ENCODE measurements at places on chromosomes 2 and 18. TPM values are rescaled to one million over a fixed set of nuclear protein-coding genes. Genes with fewer than 3 reads are reported as not detected.

The RFTN2 gene
- 8.3 TPM for total RNA-seq

The BCL2 gene
- total RNA-seq, result 0.70 TPM

The ERFE gene
- total RNA-seq, result 1.5 TPM

The DQX1 gene
- 1.1 TPM for total RNA-seq

The SFTPB gene
- not detected for total RNA-seq

The INHA gene
- total RNA-seq, result 11.4 TPM

The CD28 gene
- not detected for total RNA-seq

The WDR35 gene
- total RNA-seq, result 6.9 TPM

The MYO7B gene
- total RNA-seq, result not detected

The RNF138 gene
- total RNA-seq, result 54.8 TPM

The PLA2R1 gene
- 0.09 TPM for total RNA-seq

The LRRC30 gene
- not detected for total RNA-seq

The EDAR gene
- total RNA-seq, result not detected

The RGPD3 gene
- total RNA-seq, result 0.45 TPM

The CERKL gene
- total RNA-seq, result 0.15 TPM

The BARD1 gene
- total RNA-seq, result 18.8 TPM

The NEU2 gene
- not detected for total RNA-seq

GRCh38 chr2:6564326-6564725 lies 301.4 kb downstream of the CMPK2 start:
- DNase-seq, result no peak

- DNase-seq, result peak; percentile 52
Measured at GRCh38 chr2:169452080-169452479, 27.2 kb upstream of the BBS5 start.

GRCh38 chr2:165407466-165407865 lies 62.0 kb upstream of the CSRNP3 start:
- DNase-seq, result no peak

DNA sequence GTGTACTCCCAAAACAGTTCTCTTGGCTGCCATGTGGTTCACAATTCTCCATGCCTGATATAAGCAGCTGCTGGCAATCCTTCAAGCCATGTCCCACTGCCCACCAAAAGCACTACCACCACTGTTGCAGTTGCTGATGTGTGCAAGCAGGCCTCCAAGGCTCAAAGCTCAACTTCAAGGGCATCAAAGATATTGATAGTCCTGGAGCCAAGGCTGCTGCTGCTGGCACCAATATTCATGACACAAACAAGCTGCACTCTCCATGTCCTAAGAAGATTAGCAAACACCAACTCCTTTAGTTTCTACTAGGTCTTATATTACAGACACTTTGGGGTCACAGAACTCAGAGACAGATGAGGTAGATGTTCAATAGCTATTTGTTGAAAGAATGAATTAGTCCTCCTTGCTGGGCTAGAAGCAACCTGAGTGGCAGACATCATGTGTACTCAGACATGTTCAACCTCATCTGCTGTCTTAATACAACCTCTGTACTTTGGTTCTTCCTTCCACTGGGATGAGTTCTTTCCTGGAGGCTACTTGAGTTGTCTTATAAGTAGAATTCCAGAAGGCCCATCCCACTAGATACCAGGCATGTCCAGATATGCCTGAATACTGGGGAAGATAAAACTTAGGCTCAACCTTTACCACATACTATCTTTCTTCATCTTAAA lies 104.5 kb upstream of the UGP2 start:
- no peak for DNase-seq

DNA sequence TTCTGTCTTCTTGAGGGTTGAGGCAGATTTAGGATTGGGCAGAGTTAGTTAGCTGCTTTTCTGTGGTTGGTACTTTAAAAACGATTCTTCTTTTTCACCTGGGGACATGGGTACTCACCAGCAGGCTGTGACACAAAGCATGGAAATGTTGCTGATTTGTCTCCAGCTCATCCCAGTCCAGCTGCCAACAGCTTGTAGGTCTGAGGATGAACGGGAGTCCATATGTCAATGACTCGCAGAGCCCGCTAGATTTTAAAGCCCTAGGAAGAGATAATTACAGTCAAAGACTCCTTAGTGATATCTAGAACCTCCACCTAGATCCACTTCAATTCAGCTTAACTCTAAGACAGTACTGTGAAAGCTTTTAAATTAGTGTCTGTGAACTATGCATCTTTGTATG lies 20.8 kb downstream of the DOK1 start:
- no peak for DNase-seq

- peak; percentile 52 for DNase-seq
Measured at GRCh38 chr18:8661754-8662559, 43.4 kb upstream of the MTCL1 start.

GRCh38 chr18:27447451-27447881 lies 262.4 kb upstream of the CHST9 start:
- no peak for DNase-seq

GRCh38 chr18:6837904-6838303 lies 108.4 kb downstream of the ARHGAP28 start:
- DNase-seq, result peak; percentile 1

DNA sequence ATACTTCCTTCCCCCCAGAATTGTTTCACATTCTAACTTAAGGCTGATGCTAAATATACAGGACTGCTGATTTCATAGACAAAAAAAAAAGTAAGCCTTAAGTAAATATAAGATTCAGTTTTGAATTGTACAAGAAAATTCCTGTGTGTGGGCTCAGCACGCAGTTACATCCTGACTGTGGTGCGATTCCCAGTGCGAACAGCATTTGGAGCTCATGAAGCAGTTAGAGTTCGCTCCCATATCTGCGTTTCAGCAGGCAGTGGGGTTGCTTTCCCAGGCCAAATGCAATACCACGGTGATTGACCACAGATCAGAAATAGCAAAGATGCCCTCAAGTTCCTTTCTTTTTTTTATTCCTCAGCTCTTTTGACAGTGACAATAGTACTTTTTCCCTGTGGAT lies 75.6 kb downstream of the SATB2 start:
- DNase-seq, result peak; percentile 4

GRCh38 chr2:28164280-28164801 lies 228.3 kb upstream of the FOSL2 start:
- no peak for DNase-seq

DNA sequence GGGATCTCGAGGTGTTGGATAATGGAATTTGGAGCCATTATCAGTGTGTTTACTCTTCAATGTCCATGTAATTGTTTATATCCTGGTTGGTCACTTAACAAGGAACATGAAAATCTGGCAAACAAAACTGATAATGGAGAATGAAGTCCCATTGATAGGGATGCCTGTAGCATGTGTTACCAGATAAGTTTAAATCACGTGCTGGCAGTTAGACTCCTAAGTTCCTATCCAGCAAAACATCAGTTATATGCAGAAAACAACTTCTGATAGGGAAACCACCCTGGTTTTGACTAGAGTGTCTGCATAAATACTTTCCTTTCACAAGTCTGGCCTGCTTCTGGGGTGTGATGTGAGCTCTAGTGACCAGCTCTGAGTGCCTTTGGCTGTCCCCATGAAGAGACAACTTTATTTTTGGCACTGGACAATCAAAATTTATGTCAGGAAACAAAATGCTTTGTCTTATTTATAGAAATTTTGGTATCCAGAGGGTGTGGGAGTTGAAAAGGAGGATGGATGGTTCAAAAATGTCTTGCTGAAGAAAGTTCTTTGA lies 82.0 kb downstream of the FHOD3 start:
- DNase-seq, result peak; percentile 21

DNA sequence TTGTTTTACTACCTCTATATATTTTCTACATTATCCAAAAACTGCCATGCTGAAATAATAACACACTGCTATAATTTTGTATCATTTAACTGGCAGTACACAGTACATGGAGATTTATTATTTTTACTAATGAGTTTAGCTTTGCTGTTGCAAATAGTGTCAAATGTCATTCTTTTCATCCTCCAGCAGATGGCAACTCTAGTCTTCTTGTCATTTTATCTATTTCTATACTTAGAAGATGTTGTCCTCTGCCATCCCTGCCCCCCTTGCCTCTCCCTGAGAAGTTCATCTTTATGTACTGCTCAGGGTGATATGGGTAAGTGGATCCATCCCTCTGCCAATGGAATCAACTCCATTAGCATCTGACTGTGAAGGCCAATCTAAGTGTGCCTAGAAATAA lies 21.7 kb upstream of the LRRTM1 start:
- peak; percentile 64 for DNase-seq

- no peak for DNase-seq
Measured at GRCh38 chr2:191789796-191790195, 57.1 kb downstream of the CAVIN2 start.

DNA sequence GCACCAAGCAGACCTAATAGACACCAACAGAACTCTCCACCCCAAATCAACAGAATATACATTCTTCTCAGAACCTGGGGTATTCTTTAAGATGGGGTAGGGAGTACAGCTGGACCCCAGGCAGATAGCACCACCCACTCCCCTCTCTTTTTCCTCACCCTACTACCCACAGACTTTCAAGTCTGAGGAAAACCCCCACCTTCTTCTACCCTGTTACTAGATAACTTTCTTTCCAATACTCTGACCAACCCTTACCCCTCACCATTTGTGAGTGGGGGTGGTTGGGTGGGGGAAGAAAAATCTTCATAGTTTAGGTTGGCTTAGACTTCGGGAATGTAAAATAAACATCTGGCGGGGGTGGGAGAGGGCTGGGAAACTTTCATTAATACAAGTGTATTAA lies 20.3 kb upstream of the ZBTB14 start:
- no peak for DNase-seq

DNA sequence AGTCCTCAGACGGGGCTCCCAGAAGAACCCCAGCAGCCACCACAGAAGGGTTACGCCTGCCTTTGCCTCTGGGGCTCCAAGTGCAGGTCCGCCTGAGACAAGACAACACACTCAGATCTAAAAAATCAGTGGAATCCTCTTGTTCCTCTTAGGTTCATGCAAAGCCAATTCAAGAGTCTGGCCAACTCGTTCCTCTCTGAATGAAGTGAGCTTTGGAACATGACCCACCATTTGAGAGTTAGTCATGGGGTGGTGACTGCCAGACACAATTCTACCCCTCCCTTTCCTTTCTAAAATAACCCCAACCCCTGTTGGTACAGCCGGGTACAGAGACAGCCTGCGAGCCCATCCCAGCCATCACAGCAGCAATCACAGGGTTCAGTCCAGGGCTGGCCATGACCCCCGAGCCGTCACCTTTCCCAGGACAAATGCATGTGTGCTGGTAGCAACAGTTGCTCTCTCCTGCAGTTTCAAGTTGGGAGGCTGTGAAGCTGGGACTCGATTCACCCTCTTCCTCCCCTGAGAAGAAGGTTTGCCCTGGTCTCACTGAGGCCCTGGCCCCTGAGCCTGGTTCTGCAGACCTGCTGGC lies 183.1 kb upstream of the SH3BP4 start:
- DNase-seq, result no peak

DNA sequence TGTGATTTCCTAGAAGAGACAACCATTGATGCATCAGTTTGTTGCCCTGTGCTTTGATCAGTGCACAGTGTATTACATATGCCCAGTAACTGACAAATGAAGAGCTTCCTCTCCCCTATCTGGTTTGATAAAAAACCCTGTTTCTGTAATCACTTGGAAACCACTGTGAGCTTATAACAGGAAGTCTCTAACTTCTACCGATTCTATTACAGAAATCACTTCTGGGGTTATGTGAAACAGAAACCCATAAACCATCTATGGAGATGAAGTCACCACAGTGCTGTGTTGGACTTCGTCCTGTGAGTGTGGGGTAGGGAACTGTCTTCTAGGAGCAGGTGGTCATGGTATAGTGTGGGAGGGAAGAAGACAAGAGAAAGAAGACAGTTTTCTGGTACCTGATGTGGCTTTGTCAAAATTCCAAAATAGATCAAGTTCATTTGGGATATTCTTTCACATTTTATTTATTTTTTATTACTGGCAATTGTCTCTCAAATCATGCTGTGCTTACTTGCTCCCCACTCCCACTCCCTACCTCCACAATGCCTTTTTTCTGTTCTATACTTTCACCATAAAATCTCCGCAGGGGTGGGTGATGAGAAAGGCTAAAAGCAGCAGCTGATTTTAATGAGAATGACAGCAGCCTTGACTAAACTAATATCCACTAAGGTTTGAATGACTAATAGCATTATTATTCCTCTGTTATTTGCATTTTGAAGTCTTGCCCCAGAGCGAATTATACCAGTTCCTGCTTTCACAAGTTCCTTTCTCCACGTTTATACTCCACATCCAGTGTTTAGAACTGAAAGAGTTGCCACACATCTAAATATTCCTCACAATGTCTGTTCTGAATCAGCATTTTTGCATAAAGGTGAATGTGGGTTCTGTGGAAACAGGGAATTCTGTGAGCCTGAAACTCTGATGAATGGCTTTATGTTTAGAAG lies 41.7 kb upstream of the RND3 start:
- peak; percentile 74 for DNase-seq

GRCh38 chr2:191806396-191806795 lies 40.5 kb downstream of the CAVIN2 start:
- DNase-seq, result no peak

DNA sequence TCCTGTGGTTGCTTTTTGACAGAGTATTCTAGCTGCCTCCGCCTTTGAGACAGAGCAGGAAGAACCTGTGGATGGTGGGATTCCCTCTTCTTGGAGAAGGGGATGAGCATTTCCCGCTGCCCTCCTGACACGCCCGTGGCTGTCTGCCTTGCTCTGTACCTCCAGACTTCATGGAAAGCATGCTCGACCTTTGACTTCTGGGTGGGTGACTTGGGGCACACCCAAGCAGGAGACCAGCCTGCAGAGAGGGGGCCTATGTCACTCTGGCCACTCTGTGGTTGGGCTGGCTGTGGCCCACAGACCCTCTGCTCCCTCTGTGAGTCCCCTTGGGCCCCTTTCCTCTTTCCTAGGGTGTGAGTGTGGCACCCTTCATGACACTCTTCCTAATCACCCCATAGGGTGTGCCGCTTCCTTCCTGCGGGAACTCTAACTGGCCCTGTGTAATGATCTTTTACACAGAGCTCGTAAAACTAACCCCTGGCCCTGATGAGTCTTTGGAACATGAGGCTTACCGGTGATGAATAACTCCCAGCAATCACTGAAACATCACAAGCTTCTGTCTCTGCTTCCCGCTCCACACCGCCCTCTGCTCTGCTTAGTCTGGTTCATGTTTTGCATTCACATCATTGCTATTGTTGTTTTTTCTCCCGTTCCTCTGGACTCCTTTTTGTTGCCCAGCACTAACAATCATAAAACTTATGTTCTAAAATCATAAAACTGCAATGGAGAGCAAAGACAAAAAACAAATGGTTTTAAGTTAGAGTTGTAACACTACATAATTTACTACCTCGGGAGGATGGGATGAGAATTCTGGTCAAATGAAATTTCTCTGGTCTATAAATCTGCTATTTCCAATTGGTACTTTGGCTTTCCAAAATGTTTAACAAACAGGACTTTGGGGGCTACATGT lies 101.1 kb downstream of the SH3YL1 start:
- DNase-seq, result no peak

DNA sequence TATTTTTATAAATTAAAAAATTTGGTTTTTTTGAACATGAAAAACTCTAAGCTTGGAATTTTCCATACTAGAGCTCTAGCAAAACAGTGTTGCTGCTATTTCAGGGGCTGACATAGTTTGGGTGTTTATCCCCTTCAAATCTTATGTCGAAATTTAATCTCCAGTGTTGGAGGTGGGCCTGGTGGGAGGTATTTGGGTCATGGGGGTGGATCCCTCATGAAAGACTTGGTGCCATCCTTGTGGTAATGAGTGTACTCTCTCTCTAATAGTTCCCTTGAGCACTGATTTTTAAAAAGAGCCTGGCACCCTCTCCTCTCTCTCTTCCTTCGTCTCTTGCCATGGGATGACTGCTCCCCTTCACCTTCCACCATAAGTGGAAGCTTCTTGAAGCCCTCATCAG lies 244.6 kb upstream of the UBE2E3 start:
- no peak for DNase-seq

- no peak for DNase-seq
Measured at GRCh38 chr2:55235724-55236538, 3.4 kb downstream of the RPS27A start.

- no peak for DNase-seq
Measured at GRCh38 chr2:152055366-152056108, 43.3 kb downstream of the CACNB4 start.
